ENCODE measurements at places on chromosomes 12 and 14.
A peak's percentile ranks its signal among the peaks of the same experiment; 100 is the strongest.

- DNase-seq, result no peak
Observed at GRCh38 chr12:111248236-111249017, 120.5 kb downstream of the PHETA1 start.

GRCh38 chr14:90551733-90552464, 155.1 kb downstream of the CALM1 start:
- DNase-seq, result no peak

- DNase-seq, result no peak
Observed at GRCh38 chr12:6489449-6489848, 3.6 kb downstream of the MRPL51 start.

GRCh38 chr12:104710940-104711689, 247.0 kb downstream of the SLC41A2 start:
- no peak for DNase-seq

- DNase-seq, result no peak
Observed at GRCh38 chr14:104516906-104517305, 62.7 kb upstream of the C14orf180 start.

GRCh38 chr12:106245767-106246166, 2.1 kb downstream of the CKAP4 start:
- no peak for DNase-seq

DNA sequence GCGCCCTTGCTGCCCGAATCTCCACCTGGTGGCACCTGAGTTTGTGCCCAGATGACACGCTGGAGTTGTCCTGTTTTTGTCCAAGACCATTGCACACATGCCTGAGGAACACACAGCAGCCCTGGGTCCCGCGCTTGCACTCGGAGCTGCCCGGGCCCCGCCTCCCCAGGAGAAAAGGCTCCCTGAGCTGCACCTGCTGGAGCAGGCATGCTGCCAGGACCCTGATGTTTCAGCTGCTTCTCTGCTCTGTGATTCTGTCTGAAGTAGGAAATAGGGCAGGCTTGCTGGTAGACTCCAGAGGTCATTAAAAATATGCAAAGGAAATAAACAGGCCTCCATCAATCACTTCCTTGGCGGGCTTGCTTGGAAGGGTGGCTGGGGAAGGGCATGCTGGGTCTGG, 271.6 kb downstream of the CACNA1C start:
- peak; percentile 99 for DNase-seq

- DNase-seq, result no peak
Observed at GRCh38 chr12:65496617-65497016, 218.1 kb downstream of the MSRB3 start.

DNA sequence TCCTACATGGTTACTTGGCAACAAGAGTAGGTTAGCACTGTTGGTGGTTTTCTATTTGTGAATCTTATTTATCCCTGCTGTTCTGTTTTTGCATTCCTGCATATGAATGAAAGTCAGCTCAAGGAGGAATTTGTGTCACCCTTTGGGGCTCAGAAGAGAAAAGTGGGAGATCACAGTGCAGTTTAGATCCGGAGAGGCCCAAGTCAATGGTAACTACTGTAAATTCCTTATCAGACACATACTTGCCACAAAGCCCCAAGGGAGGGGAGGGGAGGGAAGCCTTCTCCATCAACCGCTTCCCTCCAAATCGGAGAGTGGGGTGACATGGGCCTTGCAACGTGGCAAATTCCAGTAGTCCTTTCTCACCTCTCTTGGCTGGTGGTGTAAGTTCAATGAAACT, 15.0 kb downstream of the GSG1 start:
- no peak for DNase-seq
